CD4-positive, alpha-beta T cell treated with Interleukin-15 for 4 hours (primary cell): ENCODE measurements at places on chromosomes 7 and 10.

- no peak for DNase-seq
These were observed 46.7 kb downstream of the CALD1 start for GRCh38 chr7:134826105-134826504.

- no peak for DNase-seq
These were observed 192.2 kb upstream of the TBX20 start for GRCh38 chr7:35446091-35446490.

DNA sequence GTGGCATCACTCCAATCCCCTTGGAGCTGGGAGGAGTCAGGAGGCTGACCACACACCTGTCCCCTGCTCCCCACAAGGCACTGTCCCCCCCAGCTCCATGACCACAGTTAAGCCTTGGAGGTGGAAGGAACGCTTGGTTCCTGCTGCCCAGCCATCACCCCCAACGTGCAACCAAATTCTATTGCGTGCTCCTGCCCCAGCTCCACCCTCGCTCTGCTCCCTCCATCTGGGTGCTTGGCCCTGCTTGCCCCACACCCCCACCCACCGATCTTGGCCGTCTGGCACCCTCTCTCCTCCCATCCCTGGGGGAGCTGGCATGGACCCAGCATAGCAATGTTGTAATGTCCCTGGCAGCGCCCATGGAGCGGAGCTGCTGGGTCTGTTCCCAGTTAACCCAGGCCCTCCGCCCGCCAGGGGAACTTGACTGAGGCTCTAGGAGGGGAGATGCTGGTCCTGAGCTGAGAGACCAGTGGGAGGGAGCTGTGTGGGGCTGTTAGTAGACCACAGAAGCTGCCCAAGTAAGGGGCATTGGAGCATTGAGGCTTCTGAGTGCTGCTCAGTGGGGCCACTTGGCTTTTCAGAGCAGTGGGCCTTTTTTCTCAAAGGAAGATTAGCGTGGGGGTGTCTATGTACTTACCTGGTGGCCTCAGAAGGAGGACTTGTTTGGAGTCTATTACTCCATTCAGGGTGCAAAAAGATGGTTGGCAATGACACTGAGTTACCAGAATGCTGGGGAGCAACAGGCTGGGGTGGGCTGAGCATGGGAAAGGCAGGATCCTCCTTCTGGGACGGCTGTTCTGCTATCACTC is 1.1 kb downstream of the EPHB6 start:
- DNase-seq: no peak

GRCh38 chr10:2985729-2986232 is 81.6 kb upstream of the PFKP start:
- no peak for DNase-seq

DNA sequence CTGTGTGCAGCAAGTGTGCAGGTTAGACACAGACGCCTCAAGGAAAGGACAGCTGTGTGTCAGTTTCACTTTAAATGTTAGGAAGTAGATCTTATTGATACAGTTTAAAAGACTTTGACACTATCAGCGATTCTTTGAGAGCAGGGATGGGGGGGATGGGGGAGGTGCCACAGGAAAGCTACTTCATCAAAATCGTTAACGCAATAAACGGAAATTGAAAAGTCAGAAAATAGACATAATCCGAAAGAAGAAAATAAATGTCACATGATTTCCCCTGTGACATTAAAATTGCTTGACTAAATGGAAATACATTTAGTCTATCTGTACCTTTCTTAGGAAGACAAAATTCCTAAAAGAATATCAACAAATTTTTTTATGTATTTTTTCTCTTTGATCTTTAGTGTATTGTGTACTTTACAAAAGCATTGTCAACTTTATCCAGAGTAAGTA is 476 bp upstream of the ZNF33B start:
- DNase-seq: no peak

GRCh38 chr10:47244560-47245500 is 55.2 kb upstream of the GDF10 start:
- no peak for DNase-seq

GRCh38 chr10:79310911-79311573 is 36.2 kb upstream of the PPIF start:
- DNase-seq: no peak

DNA sequence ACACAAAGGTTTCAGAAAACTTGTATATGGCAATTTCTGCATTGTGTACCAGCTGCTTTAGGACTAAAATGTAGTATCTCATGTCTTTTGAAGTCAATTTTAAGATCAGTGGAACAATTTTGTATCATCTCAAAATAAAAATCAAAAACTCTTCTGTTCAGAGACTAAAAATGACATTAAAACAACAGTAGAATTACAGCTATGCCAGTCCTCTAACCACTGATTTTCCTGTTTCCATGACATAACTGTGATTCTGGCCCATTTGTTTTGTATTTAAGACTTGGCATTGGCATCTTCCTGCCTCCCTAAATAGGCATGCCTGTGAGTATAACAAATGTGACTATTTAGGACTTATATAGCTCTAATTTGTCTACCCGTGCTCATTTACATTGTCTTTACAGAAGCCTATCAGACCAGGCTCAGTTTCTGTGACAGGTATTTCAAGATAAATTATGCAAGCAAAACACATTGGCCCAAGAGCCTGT is 29.1 kb upstream of the VPS41 start:
- no peak for DNase-seq

- DNase-seq: no peak
These were observed 625.1 kb upstream of the ANKRD30A start for GRCh38 chr10:36500266-36500665.

DNA sequence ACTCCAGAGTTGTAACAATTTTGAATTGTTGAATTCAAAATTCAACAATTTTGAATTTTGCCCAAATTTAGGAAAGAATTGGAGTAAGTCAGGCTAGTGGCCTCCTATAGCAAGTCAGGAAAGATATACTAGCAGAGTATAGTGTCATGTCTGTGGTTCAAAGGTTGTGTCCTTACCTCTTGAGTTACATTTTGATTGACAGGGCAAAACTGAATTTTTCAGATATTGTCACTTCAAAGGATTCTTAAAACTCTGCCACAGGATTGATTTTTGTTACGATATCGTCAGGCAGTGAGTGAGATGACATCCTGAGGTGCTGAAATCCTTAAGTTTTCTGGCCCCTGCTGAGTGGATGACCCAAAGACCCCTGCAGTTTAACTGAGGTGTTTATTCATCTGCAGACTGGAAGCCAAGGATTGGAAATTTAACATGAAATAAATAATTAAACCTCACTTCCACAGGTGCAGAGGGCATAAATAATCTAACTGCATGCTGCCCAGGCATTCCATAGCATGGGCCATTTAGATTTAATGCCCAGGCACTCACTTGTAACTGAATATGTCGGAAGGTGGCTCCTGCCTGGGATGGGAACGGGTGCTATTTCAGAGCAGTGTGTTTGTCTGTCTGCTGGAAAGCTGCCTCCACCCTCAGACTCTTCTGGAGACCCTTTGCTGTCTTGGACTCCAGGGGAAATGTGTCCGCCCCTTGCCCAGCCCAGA is 50.8 kb downstream of the RBM20 start:
- no peak for DNase-seq

DNA sequence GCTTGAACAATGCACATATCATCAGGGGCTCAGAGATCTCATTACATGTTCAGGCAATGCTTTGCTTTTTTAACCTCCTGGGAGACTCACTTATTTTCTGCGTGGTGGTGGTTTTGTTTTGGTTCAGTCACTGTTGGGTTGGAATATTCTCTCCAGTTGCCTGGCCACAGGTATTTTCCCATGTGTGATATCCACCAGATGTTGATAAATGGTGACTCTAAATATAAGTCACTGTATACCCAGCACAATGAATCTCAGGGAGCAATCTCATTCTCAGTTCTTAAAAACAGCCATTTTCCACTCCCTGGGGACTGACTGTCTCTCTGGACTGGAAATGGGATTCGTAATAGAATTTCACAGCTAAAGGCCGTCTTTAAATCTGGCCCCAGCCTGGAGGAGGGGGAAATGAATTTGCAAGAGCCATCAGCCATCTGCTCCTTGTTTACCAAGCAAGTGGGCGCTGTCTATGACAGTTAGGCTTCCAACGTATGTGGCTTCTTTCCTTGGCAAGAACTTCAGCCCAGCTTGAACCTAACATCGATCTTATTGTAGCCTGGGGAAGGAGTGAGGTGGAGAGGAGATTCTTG is 1106.2 kb downstream of the NRG3 start:
- DNase-seq: no peak

GRCh38 chr7:137591421-137591837 is 247.9 kb upstream of the PTN start:
- DNase-seq: no peak
